ENCODE measurements at places on chromosomes 6 and 20.

- no peak for DNase-seq
Observed at GRCh38 chr20:11217326-11218172, 543.8 kb upstream of the JAG1 start.

DNA sequence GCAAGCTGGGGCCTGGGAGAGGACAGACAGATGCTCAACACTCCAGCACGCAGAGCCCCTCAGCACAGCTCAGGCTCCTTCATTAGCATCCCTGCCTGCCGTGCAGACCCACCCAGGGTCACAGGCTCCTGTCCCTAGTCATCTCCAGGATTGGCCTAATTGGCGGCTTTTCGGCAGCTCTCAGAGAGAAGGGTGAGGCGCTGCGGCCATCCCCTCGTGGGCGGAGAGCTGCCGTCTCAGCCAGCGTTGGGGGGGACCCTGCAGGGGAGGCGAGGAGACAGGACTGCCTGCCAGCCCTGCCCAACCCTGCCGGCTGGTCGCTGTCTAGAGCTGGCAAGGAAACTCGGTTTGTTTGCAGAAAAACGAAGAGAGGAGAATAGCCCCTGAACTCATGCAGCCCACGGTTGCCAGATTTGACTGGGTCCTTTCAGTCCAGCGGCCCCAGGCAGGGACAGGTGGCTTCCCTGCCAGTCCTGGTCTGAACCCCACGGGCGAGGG, 26.8 kb downstream of the BHLHE23 start:
- DNase-seq = no peak

DNA sequence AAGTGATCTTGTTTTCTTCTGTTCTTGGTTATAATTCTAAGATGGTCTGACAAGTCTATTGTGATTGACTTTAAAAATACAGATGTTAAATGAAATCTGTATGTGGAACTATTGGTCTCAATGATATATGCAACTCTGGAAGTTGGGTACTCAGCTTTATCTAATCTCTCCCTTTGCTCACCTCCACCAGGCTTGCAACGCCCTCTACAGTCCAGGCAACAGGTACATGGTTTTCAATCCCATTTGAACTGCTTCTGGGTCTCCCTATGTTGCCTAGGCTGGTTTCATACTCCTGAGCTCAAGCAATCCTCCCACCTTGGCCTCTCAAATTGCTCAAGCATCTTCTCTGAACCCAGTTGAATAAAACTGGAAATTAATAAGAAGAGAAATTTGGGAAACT, 25.6 kb upstream of the HLA-DQB1 start:
- peak; percentile 51 for DNase-seq

DNA sequence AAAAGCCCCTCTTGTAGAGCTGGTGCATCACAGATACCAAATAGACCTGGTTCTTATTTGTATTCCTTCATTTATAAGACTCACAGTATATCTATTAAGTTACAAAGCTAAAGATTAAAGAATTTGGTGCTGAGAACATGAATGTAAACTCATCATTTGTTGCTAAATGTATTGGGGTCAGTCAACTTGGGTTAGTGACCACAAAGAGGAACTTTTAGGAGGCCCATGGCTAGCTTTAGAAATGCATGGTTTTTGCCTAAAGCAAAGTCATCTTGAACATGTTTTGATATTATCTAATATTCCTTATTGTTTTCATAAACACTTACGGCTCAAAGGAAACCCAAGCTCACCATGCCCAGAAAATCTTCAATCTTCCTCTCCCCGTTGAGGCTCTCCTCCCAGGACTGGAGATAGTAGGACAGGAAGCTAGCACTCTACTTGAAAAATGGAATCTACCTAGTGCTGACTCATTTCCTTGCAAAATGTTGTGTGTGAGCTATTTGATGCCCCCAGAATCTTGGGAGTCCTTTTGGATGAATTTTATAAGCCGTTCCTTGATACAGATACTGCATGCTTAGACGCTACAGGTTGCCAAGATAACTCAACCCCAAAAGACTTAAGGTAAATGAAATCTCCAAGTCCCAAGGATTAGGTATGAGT, 121.4 kb downstream of the BMP2 start:
- DNase-seq = no peak

- no peak for DNase-seq
Observed at GRCh38 chr6:143100429-143100828, 39.7 kb downstream of the AIG1 start.

GRCh38 chr20:53829724-53830521, 236.3 kb upstream of the ZNF217 start:
- no peak for DNase-seq

DNA sequence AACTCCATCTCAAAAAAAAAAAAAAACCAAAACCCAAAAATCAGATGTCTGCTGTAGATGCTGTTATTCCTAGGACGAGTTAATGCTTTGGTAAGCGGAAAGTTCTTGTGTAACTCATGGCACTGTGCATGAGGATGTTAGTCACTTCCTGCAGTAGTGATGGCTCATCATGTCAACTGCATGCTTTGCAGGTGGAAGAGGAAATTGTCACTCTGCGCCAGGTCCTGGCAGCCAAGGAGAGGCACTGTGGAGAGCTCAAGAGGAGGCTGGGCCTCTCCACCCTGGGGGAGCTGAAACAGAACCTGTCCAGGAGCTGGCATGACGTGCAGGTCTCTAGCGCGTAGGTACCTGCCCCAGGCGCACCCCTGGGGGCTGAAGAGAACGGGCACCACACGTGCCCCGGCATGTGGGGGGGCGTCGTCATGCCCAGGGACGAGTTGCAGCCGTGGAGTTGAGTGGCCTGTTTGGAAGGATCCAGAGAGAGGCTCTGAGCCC, 8.5 kb downstream of the TPD52L2 start:
- DNase-seq = peak; percentile 35

DNA sequence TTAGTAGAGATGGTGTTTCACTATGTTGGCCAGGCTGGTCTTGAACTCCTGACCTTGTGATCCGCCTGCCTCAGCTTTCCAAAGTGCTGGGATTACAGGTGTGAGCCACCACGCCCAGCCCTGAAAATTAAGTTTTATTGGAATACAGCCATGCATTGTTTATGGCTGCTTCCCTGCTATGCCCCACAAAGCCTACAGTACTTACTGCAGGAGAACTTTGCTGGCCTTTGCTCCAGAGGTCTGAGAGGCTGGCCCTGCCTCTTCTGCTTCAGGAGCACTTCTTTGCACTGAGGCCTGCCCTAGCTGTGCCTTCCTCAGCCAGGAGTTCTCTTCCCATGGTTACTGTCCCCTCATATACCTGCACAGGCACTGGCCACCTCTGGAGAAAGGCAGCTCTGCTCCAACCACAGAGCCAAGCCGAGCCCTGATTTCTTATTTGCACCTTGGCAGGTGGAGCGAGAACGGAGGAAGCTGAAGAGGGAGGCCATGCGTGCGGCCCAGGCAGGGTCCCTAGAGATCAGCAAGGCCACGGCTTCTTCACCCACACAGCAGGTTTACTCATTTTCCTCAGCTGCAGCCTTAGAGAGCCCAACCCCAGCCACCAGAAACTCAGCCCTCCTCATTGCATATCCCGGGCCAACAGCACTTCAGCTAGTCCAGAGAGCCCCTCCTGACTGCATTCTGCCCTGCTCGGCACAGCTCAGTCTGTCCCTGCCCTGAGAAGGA, 20.8 kb downstream of the C20orf173 start:
- no peak for DNase-seq
